ENCODE measurements at places on chromosomes 11 and 22.

- DNase-seq, result no peak
These were observed 540.3 kb upstream of the CADM1 start for GRCh38 chr11:116044520-116044919.

- DNase-seq, result no peak
These were observed 75.0 kb upstream of the CCND1 start for GRCh38 chr11:69566001-69566400.

DNA sequence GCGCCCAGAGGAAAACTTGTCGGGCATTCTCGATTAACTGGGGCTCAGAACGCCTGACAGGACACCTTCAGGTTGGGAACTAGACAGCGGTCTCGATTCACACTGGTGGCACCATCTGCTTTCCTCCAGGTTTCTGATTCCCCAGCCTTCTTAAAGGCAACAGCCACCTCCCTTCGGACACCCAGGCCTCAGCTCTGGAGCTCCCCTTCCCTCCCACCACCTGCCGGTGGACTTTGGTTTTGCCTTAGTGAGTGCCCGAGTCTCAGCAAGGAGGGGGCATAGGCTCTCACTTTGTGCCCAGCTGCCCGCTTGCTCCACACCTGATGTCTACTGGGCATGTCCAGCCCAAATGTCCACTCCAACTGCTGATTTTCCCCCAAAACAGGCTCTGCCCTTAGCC lies 110.4 kb upstream of the PARVA start:
- DNase-seq, result no peak

DNA sequence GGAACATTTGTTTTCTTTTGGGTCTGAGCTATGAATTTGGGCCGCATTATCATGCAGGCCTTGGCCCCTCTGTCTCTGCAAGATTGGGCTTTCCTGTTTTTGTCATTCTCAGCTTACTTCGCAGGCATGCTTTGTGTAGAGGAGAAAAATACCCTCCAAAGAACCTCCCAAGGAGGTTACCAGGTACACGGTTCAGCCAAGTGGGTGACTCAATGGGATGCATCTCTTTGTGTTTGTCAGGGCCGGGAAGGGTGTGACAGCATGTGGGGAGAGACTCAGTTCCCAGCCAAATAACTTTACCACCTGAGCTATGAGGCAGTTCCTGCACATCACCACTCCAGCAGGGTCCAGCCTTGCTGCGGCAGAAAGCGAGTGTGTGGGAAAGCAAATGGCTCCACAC lies 47.8 kb upstream of the CLDN5 start:
- DNase-seq, result no peak

DNA sequence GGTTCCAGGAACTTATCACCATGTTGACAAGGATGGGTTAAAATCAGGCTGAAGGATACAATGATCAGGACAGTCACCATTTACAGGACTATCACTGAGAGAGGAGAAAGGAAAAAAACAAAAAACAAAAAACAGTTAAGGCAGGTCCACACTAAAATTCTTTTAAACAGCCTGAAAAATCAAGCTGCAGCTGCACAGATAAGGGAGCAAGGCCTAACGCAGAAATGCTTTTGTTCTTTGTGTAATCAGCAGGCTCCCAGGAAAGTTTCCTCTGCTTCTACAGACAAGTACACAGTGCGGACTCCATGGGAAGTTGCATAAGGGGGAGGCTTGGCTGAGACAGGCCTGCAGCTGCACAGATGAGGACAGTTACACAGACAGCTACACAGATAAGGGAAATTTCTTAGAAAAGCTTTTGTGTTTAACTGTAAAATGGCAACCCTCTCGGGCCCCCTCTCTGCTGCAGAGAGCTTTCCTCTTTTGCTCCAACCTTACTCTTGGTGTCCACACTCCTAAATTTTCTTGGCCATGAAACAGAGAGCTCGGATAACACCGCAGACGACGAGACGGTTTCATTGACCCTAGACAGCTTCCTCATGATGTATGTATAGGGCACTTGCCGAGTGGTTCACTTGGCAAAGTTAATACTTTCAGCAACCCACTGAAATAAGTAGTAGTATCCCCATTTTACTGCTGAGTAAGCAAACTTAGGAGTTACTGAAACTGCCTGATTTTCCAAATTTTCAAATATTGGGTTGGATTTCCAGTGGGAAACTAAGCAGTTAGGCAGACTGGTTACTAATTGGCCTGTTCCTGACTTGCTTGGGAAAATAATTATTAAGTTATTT lies 45.5 kb downstream of the PIWIL3 start:
- no peak for DNase-seq

GRCh38 chr11:71301046-71301857 lies 48.9 kb upstream of the SHANK2 start:
- no peak for DNase-seq

- no peak for DNase-seq
These were observed 10.1 kb upstream of the VSIG10L2 start for GRCh38 chr11:125935618-125936199.

- DNase-seq, result no peak
These were observed 88.3 kb downstream of the C11orf87 start for GRCh38 chr11:109510316-109510715.

GRCh38 chr22:19429950-19430889 lies 1.3 kb downstream of the HIRA start:
- DNase-seq, result peak; percentile 62

DNA sequence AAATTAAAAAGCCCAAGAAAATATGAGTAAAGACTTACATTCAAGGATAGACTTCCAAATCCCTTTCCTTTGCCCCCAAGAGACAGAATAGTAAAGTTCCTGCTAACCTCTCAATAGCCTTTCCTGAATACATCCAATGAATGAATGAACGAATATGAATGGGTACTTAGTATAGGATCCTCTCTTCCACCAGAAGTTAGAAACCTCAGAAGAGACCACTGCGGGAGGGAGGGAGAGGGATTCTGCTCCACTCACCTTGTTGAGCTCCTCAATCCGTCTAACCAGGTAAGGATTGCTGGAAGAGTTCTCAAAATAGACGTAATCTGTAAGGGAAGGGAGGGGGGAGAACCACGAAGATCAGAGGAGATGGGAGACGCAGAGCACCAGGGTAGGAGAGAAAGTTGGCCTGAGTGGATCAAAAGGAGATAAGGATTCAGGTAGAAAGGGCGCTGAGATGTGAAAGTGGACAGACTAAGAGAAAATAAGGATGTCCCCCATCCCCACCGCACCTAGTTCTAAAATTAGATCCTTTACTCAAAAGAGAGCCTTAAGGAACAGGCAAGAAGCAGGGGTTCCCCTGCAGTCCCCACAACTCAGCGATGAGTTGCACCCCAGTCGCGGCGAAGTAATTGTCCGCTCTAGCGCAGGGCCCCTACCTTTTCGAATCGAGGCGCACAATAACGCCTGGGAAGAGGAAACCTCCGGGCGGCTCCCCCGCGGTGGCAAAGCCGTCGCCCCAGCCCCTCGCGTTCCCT lies 1.1 kb downstream of the MTA2 start:
- DNase-seq, result peak; percentile 61

- no peak for DNase-seq
These were observed 741 bp upstream of the NAV2 start for GRCh38 chr11:19711911-19712280.

- DNase-seq, result no peak
These were observed 32.8 kb downstream of the KCNC1 start for GRCh38 chr11:17767301-17767885.

GRCh38 chr11:108766596-108767173 lies 101.8 kb downstream of the DDX10 start:
- DNase-seq, result no peak

GRCh38 chr11:103035791-103036434 lies 56.0 kb downstream of the DCUN1D5 start:
- peak; percentile 10 for DNase-seq

DNA sequence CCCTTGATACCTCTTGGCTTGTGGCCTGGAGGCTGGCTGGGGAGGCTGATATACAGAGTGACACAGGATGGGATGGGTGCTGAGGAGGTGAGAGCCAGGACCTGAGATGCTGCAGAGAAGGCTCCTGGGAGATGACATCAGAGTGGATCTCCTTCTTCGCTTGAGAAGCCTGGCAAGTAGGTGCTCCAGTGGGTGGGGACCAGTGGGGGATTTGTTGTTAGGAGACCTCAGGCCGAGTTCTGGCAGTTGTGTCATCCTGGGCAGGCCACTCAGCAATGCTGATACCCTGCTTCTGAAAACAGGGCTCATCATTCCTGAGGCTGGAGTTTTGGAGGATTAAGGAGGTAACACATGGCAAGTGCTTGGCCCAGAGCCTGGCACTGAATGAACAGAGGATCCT lies 1.9 kb upstream of the NDUFV1 start:
- no peak for DNase-seq

GRCh38 chr11:104090767-104091166 lies 54.3 kb downstream of the DDI1 start:
- no peak for DNase-seq

DNA sequence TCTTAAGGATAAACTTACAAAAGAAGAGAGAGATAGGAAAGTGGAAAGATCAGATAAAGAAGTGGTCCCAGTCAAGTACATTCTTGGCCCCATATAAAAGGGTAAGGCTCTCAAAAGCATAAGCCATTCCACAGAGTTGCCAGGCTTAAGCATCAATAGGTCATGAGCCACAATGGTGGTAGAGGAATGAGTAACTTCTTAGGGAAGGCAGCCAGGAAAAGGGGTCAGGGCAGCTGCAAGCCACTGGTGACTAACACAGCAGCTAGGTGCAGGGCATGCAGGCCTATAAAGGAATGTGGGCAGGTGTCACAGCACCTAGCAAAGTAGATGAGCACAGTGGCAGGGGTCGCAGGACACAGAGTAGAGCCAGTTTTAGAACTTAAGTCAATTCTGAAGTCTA lies 302.6 kb upstream of the FAT3 start:
- no peak for DNase-seq

DNA sequence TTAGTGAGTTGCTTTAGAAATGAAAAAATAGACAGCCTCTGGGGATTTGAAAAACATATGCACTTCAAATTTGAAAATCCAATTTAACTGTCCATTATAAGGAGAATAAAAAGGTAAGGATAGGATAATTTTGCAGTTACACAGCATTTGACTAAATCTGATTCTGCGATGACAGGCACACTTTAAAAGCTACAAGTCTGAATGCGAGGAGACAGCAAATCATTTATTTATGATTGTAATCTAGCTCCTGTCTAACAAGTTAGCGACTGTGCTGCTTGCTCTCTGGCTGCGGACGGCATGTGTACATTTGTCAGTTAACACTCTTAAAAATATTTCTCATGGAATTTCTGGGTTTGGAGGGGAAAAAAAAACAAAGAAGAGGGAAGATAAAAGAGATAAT lies 514.8 kb downstream of the MN1 start:
- DNase-seq, result no peak

GRCh38 chr11:44926036-44926435 lies 24.6 kb downstream of the TP53I11 start:
- DNase-seq, result no peak

DNA sequence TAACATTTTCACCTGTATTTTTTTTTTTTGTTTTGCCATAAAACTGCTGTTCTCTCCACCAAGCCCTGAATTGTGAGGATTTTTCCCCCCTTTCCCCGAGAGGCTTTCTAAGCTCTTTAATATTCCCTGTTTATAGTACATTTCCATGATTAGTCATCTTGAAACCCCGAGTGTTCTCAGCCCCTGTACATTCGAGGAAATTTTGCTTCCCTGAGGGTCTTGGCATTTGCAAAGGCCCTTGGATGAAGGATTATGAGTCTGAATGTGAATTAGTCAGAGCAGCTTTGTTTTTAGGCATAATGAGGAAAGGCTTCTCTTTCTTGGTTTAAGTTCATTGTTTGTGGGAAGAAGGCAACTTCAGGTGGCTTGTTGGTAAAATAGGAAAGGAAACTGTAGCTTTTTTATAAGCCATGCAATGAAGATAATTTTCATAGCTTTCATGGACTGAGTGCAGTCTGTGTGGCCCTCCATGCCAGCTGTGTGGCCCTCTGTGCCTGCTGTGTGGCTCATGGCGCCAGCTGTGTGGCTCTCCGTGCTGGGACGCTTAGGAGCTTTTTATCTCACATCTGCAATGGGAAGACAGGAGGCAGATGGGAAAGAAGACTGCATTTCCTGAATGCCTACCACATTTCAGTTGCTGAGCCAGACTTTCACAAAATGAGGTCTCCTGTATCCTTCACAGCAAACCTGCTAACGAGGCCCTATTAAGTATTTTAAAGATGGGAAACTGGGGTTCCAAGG lies 129.0 kb downstream of the TEAD1 start:
- DNase-seq, result no peak

DNA sequence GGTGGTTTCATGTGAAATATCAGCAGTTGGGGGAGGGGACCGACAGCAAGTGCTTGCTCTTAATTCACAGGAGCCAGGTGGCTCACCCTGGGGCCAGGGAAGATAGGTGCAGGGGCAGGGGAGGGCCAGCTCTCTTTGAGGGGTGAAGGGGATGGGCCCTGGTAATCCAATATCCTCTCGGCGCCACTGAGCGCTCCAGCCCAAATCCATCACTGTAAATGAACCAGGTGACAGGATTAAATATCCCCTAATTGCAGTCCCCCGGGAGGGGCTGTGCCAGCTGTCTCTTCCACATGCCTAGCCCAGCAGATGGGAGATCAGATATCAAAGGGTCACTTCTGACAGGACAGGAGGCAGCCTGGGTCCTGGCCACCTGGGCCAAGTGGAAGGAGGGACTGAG lies 531.8 kb upstream of the CADM1 start:
- no peak for DNase-seq

- no peak for DNase-seq
These were observed 27.9 kb downstream of the GNAZ start for GRCh38 chr22:23098230-23098705.

- DNase-seq, result peak; percentile 68
These were observed 20.8 kb upstream of the TXNRD2 start for GRCh38 chr22:19962246-19962908.

GRCh38 chr22:43131773-43132501 lies 11.3 kb downstream of the MCAT start:
- DNase-seq, result no peak

DNA sequence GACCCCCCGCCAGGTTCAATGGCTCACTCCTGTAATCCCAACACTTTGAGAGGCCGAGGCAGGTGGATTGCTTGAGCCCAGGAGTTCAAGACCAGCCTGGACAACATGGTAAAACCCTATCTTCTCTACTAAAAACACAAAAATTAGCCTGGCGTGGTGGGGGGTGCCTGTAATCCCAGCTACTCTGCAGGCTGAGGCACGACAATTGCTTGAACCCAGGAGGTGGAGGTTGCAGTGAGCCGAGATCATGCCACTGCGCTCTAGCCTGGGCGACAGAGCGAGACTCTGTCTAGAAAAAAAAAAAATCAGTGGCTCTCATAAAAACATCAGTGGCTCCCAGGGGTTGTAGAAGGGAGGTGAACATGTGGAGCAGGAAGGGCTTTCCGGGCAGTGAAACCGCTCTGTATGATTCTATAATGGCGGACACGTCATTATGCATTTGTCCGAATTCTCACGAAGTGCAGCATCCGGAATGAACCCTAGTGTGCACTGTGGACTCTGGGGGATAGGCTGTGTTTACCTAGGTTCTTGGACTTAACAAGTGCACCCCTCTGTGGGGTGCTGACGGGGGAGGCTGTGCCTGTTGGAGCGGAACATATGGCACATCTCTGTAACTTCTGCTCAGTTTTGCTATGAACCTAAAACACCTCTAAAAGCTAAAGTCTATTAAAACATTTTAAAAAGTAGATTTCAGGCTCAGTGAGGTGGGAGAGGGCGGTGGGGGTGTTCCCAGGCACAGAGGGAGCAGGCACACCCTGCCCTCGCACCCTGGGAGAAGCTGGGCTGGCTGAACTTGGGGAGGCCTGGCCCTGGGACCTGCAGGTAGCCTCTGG lies 49.1 kb upstream of the SEPTIN5 start:
- DNase-seq, result no peak
